ENCODE measurements at places on chromosomes 5 and 9. TPM values are rescaled to one million over a fixed set of nuclear protein-coding genes. Genes with fewer than 3 reads are reported as not detected.

The PHF24 gene
- not detected for polyA plus RNA-seq

The BARHL1 gene
- not detected for polyA plus RNA-seq

The TMEM174 gene
- polyA plus RNA-seq: not detected

The C1QTNF2 gene
- not detected for polyA plus RNA-seq

DNA sequence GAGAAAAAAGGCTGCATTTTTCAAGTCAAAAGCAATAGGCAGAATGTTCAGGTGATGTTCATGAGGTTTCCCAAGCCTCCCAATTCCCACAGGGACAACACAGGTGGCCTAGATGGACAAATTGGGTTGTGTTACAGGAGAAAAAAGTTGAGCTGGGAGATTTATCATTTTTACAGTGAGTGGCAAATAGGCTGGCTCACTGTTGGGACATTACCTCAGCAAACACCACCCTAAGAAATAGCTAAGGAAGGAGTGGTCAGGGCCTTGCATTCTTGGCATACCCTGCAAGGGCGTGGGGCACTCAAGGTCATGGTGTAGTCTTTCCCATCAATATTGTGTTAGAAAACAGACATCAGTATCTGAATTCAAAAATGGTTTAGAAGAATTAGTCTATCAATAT, 23.3 kb upstream of the CPLANE1 start:
- DNase-seq: no peak

DNA sequence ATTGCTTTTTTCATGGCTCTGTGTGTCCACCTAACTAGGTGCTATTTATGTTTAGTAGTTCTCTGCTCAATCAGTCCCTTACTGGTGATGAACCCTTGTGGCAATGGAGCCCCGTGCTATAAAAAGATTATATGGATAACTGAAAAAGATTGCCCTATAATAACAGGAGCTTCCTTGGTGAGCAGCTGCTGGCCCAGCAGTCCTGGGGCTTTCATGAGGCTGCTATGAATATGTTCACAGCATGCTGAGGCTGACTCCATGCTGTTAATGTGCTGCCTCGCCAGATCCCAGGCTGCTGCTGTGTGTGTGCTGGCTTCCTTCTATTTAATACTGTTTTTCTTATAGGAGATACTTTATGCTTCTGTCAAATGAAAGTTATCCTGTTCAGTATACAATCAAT, 357.5 kb downstream of the TAF11L14 start:
- DNase-seq: no peak

DNA sequence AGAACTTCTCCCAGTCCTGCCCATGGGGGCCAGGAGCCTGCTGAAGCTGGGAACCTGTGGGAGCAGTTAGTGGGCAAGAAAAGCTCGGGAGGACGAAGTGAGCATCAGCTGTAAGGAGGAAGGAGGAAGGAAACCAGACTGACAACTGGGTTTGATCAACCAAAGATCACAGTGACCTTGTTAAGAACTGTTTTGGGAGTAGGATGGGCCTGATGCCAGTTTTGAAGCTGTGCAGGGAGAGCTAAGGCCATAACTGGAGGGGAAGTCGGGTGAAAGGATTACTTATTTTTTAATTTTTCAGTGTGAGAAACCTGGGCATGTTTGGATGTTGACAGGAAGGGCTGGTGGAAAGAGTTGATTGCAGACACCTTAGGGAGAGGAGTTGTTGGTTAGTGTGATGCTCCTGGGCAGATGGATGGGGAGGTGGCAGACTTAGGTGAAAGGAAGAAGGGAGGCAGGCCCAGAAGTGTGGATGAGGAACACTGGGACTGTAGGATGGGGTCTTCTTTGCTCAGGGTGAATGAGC, 58.3 kb upstream of the KLF4 start:
- no peak for DNase-seq

- DNase-seq: no peak
Observed at GRCh38 chr5:152505442-152506042, 100.5 kb upstream of the NMUR2 start.

- no peak for DNase-seq
Observed at GRCh38 chr5:14854799-14855198, 16.8 kb downstream of the ANKH start.

- DNase-seq: no peak
Observed at GRCh38 chr9:93096811-93097382, 880 bp downstream of the CARD19 start.

DNA sequence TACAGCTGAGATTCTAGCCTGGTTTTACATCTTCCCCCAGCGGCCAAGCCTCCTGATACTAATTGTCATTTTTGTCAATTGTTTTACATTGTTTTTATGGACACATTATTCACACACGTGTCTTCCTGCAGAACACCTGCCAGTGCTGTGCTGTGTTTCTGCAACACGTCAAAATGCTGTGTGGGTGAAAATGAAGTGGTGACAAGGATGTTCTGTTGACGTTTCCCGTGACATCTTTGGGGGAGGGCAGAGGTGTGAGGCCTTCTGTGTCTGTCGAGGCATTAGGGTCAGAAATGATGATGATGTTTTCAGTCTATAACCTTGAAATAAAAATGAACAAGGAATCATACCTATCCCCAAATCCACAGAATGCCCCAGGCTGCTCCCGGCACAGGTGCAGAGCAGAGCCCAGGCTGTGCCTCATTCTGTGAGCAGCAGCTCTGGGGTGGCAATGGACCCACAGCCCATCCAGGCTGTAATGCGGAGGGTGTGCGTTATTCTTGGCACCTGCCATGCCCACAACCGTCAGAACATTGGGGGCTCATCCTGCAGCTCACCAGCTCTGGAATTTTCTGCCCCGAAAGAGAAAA, 23.6 kb upstream of the CEP72 start:
- no peak for DNase-seq

DNA sequence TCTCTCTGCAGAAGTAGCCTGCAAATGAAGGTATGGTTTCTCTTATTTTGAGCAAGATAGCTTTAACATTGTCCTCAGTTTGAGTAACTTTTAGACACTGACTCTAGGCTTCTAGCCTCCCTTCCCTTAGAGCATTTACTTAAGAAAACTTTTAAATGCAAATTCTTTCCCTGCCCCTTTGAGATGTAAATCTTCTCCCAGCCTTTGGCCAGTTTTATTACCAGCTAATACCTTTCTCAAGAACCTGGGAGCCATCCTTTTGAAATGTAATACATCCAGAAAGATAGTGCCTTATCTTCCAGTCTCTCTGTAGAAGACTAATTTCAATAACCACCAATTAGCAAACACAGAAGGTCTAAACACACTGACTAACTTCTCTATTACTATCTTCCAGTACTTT, 688.9 kb upstream of the CDH9 start:
- no peak for DNase-seq

- no peak for DNase-seq
Observed at GRCh38 chr9:13845460-13845859, 468.5 kb downstream of the NFIB start.

DNA sequence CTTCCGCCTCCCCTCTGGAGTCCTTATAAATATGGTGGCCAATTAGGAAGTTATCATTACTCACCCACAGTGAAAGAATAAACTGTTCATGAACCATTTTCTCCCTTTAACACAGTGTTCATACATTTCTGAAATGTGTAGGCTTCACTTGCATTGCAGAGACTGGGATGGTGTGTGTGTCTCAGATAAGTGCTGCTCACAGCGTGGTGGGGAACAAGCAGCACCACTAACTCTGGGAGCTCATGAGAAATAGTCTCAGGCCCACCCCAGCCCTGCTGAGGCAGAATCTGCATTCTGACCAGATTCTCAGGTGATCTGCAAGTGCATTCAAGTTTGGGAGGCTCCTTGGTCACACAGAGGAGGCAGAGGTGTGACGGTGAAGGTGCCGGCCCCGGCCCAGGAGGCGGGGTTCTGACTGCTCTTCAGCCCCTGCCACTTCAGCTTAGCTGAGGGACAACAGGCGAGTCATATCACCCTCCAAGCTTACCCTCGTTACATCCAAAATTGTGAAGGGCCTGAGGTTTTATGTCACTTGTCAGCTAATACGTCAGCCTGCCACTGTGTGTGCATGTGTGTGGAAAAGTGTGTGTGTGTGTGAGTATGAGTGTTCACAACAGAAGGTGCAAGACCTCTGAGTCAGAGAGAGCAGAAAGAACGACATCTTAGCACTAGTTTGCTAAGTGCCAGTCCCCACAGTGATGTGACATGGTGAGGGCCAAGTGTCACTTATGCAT, 34.7 kb downstream of the DAP start:
- no peak for DNase-seq

DNA sequence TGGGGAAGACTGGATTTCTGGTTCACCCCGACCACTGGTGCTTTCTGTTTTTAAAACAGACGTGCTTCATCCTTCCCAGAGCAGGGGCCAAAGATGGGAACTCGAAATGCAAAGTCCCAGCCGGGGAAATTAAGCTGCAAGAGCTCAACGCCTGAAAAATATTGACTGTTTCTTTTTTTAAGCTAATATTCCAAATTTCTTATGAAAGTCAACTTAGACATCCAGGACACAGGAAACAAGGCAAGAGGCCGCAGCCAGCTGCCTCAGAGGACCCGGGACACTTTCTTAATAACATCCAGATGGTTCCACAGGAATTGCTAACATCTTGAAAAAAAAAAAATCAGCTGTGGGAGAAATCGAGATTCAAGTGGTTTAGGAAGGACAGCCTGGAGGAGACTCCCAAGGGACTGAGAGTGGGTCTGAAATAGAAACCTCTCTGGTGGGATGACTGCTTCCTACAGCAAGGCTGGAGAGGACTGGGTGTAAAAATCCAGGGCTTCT, 144.9 kb downstream of the FGF1 start:
- DNase-seq: no peak
